ENCODE measurements at places on chromosomes 2 and 18. TPM values are rescaled to one million over a fixed set of nuclear protein-coding genes. Genes with fewer than 3 reads are reported as not detected.

The CPS1 gene
- 14.9 TPM for polyA plus RNA-seq

The COL3A1 gene
- polyA plus RNA-seq, result 0.03 TPM

The CHRNG gene
- polyA plus RNA-seq, result not detected

The EVA1A gene
- polyA plus RNA-seq, result 28.0 TPM

The DSG2 gene
- polyA plus RNA-seq, result 107 TPM

The ZNF385B gene
- not detected for polyA plus RNA-seq

Measured in mammary epithelial cell (primary cell).